Spinal cord (tissue), 10 donors: ENCODE measurements at places on chromosomes 6 and 20. TPM values are rescaled to one million over a fixed set of nuclear protein-coding genes. Genes with fewer than 3 reads are reported as not detected.
A peak's percentile ranks its signal among the peaks of the same experiment; 100 is the strongest.

Gene EYS
- 3.5 TPM for total RNA-seq

DNA sequence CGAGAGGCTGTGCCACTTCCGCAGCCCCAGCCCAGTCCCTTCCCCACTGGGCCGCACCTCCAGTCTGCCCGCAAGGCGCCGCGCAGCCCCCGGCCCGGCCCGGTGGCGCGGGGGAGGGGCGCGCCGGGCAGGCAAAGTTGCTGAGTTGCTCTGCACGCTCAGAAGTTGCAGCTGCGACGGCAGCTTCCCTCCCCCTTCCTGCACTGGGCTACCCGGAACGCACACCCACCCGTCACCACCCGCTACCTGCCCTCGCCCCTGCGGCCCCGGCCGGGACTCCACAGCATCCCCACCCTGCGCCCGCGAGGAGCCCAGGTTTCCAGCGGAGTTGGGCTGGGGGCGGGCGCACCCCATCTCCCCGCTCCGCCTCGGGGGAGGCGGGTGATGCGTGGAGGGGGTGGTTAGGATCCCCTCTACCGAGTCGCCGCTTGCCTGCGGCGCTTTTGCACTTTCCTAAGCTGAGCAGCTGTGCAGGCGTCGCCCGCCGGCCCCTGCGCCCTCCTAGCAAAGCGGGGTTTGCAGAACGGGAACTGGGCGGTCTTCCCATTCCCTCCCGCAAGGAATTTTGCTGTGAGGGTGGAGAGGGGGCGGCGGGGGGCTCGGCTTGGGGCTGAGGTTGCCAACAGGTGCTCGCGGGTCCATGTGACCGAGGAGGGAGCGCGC, 55.9 kb upstream of the RREB1 start:
- peak; percentile 47 for DNase-seq

Gene FAM83D
- 8.1 TPM for total RNA-seq

GRCh38 chr6:131861381-131861780, 53.6 kb downstream of the ENPP1 start:
- DNase-seq, result no peak

Gene SGK2
- 20.7 TPM for total RNA-seq

Gene CYP21A2
- 0.30 TPM for total RNA-seq

- no peak for DNase-seq
These were observed 39.5 kb upstream of the KIF16B start for GRCh38 chr20:16612706-16613105.

DNA sequence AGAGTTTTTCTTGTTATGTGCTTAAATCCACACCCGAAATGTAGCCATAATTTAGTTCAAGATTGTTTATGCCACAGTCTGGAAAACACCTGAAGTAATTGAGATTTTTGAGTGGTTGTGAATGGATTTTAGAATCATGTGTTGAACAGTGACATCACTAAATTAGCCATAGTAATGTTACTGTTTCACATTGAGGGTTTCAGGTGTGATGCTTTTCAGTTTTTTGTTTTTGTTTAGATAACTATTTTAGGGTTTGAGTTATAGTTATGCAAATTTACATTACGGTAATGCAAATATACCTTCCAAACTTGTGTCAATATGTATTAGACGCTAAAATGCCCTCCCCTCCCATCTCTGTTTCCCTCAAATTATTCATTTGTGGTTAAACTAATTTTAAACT, 22.9 kb downstream of the QKI start:
- no peak for DNase-seq

Gene DNAH8
- 0.06 TPM for total RNA-seq

- DNase-seq, result no peak
These were observed 38.5 kb downstream of the EDN1 start for GRCh38 chr6:12328701-12329100.

DNA sequence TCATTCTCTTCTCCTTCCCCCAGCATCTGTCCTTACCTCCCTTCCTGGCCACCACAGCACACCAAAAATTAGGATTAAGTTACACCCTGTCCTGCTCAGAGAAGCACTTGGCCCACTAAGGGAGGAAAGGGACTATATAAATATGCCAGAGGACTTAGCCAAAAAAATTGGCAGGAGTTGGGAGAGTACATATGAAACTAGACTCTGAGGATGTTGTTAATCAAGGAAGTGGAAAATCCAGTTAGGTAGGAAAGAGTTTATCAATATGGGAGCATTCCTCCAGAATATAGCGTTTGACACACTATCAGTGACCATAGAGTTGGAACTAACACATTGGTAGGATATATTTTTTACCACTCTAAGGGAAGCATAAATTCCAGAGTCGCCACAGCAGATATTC, 57.3 kb upstream of the TSHZ2 start:
- no peak for DNase-seq

GRCh38 chr6:116371120-116371917, 572 bp downstream of the DSE start:
- peak; percentile 77 for DNase-seq

Gene ABRACL
- 15.0 TPM for total RNA-seq

DNA sequence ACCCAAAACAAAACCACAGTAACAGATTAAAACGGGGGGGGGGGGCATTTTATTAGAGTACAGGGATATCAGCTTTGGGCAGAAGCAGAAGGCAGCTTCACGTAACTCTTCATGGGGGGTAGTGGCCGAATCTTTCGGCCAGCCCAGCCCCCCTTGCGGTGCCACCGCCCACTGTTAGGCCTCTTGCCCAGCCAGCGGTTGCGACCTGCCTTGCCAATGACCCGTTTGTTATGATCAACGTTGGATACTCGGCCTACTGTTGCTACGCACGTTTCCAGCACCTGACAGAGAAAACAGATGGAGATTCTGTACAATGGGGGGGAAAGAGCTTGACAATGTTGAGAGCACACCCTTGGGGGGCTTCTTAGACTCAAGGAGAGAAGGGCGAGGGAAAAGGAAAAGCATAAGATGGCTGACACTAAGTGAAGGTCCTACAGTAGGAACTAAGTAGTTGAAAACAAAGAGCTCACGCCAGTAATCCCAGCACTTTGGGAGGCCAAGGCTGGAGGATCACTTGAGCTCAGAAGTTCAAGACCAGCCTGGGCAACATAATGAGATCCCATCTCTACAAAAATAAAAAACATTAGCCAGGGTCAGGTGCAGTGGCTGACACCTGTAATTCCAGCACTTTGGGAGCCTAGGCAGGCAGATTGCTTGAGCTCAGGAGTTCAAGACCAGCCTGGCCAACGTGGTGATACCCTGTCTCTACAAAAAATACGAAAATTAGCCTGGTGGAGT, 724 bp upstream of the CUL7 start:
- no peak for DNase-seq

- no peak for DNase-seq
These were observed 92.9 kb downstream of the PLEKHG1 start for GRCh38 chr6:150692604-150693003.

DNA sequence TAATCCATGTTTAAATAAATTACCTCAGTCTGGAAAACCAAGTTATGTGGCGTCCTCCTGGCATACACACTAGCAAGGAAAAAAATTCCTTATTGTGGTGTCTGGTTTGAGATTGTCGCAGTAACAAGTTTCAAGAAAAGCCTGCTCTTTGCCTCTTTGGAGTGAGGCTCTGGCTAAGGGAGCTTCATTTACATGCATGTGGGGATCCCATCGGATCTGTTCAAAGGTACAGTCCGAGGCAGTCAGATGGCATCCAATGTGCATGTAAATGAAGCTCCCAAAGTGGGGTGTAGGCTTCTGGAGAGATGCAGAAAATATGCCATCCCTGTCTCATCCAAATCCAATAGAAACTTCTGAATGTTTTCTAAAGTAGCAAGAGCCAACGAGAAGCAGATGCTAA, 199.5 kb upstream of the FBXL4 start:
- DNase-seq, result no peak

Gene PGK2
- total RNA-seq, result not detected

Gene TPD52L1
- total RNA-seq, result 23.8 TPM

Gene LY6G6D
- total RNA-seq, result 6.6 TPM

- no peak for DNase-seq
These were observed 331.5 kb upstream of the NOX3 start for GRCh38 chr6:155787168-155787567.

- no peak for DNase-seq
These were observed 263.7 kb upstream of the ARID1B start for GRCh38 chr6:156513504-156513903.

DNA sequence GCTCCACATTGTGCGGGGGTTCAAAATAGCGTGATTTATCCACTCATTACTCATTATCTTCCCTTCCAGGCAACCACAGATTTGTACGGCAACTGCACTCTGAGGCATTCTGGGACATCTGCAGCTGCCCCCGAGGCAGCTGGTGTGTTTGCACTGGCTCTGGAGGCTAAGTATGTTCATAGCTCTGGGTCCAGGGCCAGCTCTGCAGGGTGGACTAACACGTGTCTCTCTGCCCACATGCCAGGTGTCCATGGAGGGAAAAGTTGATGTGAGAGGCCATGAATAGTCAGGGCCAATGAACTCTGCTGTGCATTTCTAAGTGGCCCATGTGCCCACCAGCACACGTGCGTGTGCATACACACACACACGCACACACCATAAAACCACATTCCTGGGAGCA, 74.9 kb downstream of the BFSP1 start:
- no peak for DNase-seq

DNA sequence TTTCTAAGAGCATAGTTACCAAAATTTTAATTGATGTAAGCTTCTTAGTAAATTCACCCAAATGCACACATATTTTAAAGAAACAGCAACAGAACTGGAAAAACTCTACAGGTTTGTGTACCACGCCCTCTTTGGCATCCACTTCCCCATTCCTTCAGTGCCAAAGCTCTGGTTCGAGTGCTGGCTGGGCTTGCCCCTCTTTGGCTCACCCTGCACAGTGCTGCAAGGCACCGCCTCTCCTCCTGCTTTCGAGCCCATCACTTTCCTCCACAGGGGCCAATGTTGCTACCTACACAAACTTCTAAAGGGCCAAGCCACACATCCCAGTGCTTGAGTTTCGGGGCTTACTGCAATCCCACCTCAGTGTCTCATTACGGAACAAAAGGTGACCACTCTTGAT, 9.6 kb downstream of the LRP11 start:
- no peak for DNase-seq

- no peak for DNase-seq
These were observed 268.6 kb upstream of the AGPAT4 start for GRCh38 chr6:161542346-161542980.

Gene CST7
- total RNA-seq, result 0.55 TPM

GRCh38 chr20:44287272-44288097, 23.5 kb downstream of the FITM2 start:
- DNase-seq, result no peak
